ENCODE measurements at places on chromosomes 2 and 18. TPM values are rescaled to one million over a fixed set of nuclear protein-coding genes. Genes with fewer than 3 reads are reported as not detected.

SIX3 gene
- total RNA-seq, result not detected

CDKL4 gene
- total RNA-seq, result not detected

ERICH2 gene
- total RNA-seq, result not detected

NOL4 gene
- not detected for total RNA-seq

FEV gene
- total RNA-seq, result not detected

FSHR gene
- not detected for total RNA-seq

CPS1 gene
- 11.3 TPM for total RNA-seq

THSD7B gene
- 0.16 TPM for total RNA-seq

MYL1 gene
- total RNA-seq, result not detected

TUBA3D gene
- total RNA-seq, result not detected

AGXT gene
- not detected for total RNA-seq

LRATD1 gene
- 0.08 TPM for total RNA-seq

PECR gene
- total RNA-seq, result 14.0 TPM

BMP10 gene
- not detected for total RNA-seq

SS18 gene
- total RNA-seq, result 68.9 TPM

ANO7 gene
- total RNA-seq, result 0.19 TPM

INPP4A gene
- total RNA-seq, result 17.0 TPM

BOLL gene
- not detected for total RNA-seq

CYP27C1 gene
- total RNA-seq, result 1.2 TPM

NEU2 gene
- total RNA-seq, result not detected

MDH1B gene
- total RNA-seq, result 0.93 TPM

UNC80 gene
- 0.32 TPM for total RNA-seq

EIF2AK3 gene
- total RNA-seq, result 8.5 TPM

STAT4 gene
- 0.11 TPM for total RNA-seq

NETO1 gene
- 2.1 TPM for total RNA-seq

FAM168B gene
- total RNA-seq, result 49.6 TPM

MYCN gene
- 0.08 TPM for total RNA-seq

PIEZO2 gene
- 3.7 TPM for total RNA-seq

C1GALT1C1L gene
- total RNA-seq, result 1.1 TPM

RAMP1 gene
- 109 TPM for total RNA-seq

HNMT gene
- 24.7 TPM for total RNA-seq

CFAP65 gene
- total RNA-seq, result not detected

HOXD11 gene
- not detected for total RNA-seq

HOXD13 gene
- 5.3 TPM for total RNA-seq

MAL gene
- not detected for total RNA-seq

IL1R2 gene
- not detected for total RNA-seq

GATA6 gene
- 4.3 TPM for total RNA-seq

UGT1A10 gene
- not detected for total RNA-seq

XDH gene
- 4.3 TPM for total RNA-seq

RAB17 gene
- 20.9 TPM for total RNA-seq
